ENCODE measurements at places on chromosomes 11 and 22.

DNA sequence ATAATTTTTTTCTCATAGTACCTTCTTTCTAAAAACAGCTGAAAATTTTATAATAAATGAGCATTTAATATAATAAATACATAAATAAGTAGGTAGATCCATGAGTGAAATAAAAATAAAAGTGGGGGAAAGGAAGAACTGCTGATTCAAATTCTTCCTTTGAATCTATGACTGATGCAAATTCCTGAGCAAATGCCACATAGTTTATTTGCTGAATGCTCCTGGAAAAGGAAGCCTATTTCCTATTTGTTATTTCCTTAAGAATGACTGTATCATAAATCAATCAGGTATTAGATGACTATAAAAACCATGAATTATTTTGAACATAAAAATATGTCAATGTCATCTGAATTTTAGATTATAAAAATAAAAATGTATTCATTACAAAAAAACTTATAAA lies 16.6 kb downstream of the BTBD10 start:
- no peak for DNase-seq

DNA sequence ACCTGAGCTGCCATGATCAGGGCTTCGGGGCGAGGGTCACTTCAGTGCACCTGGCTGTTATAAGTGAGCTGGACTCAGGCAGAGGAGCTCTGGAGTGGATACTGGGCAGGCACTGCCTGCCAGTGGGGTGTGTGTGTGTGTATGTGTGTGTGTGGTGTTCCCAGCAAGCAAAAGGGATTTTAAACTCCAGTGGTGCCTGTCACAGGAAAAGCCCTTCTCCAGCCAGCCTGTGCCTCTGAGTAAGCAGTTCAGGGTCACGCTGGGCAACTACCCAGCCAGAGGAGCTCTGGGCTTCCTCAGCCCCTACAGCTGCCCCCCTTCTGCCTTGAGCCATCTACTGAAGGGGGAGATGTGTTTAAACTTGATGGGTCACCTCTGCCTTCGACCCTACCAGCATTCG lies 109.0 kb downstream of the OSBP2 start:
- DNase-seq: no peak

DNA sequence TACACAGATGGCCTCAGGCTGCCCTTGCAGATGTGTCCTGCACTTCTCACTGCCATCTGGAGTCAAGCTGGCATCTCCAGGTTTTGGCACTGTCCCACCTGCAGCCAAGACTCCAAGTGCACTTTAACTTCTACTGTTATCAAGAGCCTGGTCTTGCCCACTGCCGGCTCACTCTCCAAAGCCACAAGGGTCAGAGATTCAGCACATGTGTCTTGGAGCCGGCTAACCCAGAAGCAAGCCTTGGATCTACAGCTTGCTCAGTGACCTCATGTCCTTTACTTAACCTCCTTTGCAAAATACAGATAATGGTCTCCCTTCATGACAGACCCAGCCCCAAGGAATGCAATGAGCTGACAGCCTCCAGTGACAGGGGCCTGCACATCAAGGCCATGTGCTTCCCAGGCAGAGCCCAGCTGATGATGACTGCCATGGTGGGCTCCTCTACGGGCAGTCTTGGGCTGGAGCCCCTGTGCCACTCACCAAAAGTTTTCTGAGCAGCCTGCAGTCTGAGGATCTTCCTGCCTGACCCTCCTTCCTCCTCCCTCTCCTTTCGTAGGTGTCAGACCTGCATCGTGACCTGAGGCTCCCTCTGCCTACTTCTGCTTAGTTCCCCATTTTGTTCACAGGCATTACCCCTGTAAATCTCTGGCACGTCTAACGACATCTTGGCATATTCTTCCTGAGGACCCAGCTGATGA lies 9.0 kb downstream of the TP53AIP1 start:
- no peak for DNase-seq

GRCh38 chr11:80838153-80838552 lies 1397.3 kb upstream of the TENM4 start:
- no peak for DNase-seq

- no peak for DNase-seq
These were observed 201.4 kb downstream of the GRIA4 start for GRCh38 chr11:105811242-105811641.

DNA sequence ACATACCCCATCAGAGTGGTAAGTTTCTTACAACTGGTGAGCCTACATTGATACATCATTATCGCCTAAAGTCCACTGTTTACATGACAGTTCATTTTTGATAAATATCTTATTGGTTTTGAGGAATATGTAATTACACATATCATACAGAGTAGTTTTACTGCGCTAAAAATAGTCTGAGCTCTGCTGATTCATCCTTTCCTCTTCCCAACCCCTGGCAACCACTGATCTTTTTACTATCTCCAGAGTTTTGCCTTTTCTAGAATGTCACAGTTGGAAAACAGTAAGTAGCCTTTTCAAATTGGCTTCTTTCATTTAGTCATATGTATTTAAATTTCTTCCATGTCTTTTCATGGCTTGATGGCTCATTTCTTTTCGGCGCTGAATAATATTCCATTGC lies 112.8 kb downstream of the LARGE1 start:
- no peak for DNase-seq

DNA sequence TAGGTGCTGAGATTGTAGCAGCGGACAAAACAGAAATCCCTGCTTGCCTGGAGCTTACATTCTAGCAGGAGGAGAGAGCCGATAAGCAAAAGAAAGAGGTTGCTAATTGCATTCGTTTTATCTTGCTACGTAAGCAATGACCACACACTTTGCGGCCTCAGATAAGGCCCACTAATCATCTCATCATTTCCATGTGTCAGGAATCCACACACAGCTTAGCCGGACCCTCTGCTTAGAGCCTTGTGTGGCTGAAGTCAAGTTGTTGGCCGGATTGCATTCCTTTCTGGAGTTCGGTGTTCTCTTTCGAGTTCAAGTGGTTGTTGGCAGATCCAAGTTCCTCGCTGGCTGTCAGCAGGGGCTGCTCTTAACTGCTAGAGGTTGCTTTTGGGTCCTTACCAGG lies 101.6 kb downstream of the CHST1 start:
- no peak for DNase-seq

DNA sequence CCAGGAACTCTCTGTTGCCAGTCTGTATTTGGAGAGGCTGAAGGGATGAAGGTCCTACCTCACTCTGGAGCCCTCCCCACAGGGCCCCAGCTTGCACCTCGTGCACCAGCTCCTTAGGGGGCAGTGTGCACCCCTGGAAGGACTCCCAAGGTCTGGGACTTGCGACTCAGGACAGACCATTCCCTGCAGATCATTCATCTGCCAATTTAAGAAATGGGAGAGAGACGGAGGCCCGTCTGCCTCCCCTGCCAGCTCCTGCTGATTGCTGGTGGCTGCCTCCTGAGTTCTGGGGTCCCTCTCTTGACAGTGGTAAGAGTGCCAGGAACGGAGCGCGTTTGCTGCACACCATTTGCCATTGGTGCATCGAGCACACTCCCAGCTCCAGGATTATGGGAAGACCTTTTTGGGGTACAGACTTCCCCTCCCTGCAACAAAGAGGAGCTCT lies 27.4 kb upstream of the MALAT1 start:
- peak; percentile 47 for DNase-seq

DNA sequence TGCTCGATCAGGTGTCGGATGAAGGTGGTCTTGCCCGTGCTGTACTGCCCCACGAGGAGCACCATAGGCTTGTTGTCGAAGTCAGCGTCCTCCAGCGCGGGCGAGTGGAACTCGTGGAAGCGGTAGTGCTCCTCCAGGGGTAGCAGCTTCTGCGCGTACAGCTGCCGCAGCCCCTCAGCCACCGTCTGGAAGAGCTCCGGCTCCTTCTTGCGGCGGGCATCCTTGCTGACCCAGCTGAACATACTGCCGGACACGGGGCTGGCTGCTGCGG lies 263 bp downstream of the EHD1 start:
- no peak for DNase-seq

DNA sequence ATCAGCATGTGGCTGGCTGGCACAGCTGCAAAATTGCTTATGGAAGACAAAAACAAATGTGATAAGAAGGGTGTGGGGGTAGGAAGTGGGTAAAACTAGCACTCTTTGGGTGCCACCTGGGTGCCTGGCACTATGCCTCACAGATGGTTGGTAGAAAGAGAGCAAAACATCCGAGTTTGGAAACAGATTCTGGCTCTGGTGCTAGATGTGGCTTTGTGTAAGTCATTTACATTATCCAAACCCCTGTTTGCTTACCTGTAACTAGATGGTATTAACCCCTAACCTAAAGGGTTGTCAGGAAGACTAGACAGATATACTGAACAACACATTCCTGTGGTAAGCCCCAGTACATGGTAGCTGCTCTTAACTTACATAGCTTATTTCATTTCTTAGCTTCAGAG lies 905.6 kb downstream of the DLG2 start:
- DNase-seq: no peak

GRCh38 chr11:34840736-34841386 lies 75.3 kb downstream of the APIP start:
- peak; percentile 48 for DNase-seq

DNA sequence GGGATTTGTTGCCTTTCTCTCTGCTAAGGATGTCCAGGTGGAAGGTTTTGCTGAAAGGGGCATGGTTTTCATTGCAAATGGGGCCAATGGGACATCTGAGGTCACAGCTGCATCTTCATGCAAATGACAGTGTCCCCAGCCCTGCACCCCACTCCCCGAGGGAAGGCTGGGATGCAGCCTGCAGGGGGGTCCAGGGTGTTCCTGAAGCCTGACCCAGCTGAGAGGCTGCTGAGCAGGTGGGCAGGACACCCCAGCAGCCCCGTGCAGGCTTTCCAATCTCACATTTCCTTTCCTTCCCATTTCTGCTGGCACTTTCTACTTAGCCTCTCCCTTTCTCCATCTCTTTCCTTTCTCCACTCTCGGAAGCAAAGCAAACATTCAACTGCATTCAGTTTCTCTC lies 78.3 kb downstream of the SCN3B start:
- no peak for DNase-seq

- no peak for DNase-seq
These were observed 59.3 kb downstream of the SLC1A2 start for GRCh38 chr11:35360055-35360530.

GRCh38 chr11:2752204-2752770 lies 52.5 kb upstream of the KCNQ1OT1 start:
- DNase-seq: no peak

- no peak for DNase-seq
These were observed 361.3 kb upstream of the CNTN5 start for GRCh38 chr11:98659431-98659830.

GRCh38 chr11:104148706-104149105 lies 15.2 kb downstream of the PDGFD start:
- no peak for DNase-seq

DNA sequence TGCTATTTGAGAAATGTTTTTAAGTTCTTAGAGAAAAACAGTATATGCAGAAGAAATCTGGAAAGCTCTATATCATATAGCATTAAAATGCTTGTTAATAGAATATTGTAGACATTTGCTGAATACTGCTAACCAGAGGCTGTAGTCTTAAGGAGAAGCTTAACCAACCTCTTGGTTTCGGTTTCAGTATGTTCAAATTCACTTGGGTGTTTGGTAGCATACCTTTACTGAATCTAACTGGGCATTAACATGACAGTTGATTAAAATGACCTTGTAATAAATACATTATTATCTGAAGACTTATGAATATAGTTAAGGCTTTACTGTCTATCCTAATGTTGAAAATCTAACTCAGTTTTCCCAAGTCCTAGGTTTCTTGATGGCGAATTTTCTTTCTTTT lies 5.4 kb downstream of the PCF11 start:
- no peak for DNase-seq

GRCh38 chr11:5847711-5848110 lies 6.0 kb upstream of the OR52E6 start:
- DNase-seq: no peak
